Keratinocyte (primary cell): ENCODE measurements at places on chromosomes 11 and 22. TPM values are rescaled to one million over a fixed set of nuclear protein-coding genes. Genes with fewer than 3 reads are reported as not detected.

GRCh38 chr22:28379075-28379779, 300.4 kb downstream of the TTC28 start:
- DNase-seq = no peak
- H3K4me1 ChIP-seq = no peaks in the 10 kb centered on the region
- H3K27me3 ChIP-seq = no peaks in the 10 kb centered on the region
- no peak overlapping the region for H3K27ac ChIP-seq

DNA sequence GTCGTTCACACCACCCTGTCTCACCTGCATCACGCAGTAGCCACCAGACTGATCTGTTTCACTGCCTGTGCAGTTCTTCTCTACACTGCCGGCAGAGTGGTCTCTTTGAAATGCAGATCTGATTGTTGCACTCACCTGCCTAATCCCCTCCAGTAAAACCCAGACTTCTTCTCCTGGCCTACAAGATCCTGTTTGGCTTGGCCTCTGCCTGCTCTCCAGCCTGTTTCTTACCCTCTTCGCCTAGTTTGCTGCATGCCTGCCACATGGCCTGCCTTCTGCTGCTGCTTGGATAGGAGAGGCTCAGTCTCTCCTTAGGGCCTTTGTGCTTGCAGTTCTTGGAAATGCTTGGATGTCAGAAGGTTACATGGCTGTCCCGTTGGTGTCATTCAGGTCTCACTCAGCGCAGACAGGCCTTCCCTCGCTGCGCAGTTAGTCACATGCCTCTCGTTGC, 42.0 kb downstream of the PACS1 start:
- peaks cover 40% of the 10 kb centered on the region for H3K4me1 ChIP-seq
- H3K27ac ChIP-seq = peak overlapping the region; percentile 88
- no peak for DNase-seq
- H3K27me3 ChIP-seq = no peaks in the 10 kb centered on the region

DNA sequence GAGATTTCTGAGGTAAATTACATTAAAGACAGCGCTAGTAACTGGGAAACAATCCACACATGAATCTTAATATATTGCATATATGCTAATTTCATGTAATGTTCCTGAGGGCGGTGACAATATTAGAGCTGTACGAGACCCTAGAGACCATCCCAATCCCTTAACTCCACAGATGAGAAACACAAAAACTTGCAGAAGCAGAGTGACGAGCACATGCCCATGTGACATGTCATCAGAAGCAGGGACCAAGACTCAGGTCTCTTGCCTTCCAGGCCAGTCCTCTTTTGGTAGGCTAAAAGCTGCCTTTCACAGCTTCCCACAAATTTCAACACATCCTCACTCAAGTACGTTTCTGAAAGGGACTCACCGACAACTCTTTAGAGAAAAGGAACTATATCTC, 11.8 kb downstream of the MAPK1 start:
- no peak overlapping the region for H3K4me3 ChIP-seq
- H3K36me3 ChIP-seq = no peaks in the 10 kb centered on the region
- DNase-seq = no peak
- no peaks in the 10 kb centered on the region for H3K27me3 ChIP-seq

- no peaks in the 10 kb centered on the region for H3K27me3 ChIP-seq
- H3K4me3 ChIP-seq = no peak overlapping the region
- H3K4me1 ChIP-seq = peaks cover 14% of the 10 kb centered on the region
- H3K36me3 ChIP-seq = peaks cover 6% of the 10 kb centered on the region
- no peak for DNase-seq
Measured at GRCh38 chr11:12526789-12527188, 147.4 kb upstream of the TEAD1 start.

DNA sequence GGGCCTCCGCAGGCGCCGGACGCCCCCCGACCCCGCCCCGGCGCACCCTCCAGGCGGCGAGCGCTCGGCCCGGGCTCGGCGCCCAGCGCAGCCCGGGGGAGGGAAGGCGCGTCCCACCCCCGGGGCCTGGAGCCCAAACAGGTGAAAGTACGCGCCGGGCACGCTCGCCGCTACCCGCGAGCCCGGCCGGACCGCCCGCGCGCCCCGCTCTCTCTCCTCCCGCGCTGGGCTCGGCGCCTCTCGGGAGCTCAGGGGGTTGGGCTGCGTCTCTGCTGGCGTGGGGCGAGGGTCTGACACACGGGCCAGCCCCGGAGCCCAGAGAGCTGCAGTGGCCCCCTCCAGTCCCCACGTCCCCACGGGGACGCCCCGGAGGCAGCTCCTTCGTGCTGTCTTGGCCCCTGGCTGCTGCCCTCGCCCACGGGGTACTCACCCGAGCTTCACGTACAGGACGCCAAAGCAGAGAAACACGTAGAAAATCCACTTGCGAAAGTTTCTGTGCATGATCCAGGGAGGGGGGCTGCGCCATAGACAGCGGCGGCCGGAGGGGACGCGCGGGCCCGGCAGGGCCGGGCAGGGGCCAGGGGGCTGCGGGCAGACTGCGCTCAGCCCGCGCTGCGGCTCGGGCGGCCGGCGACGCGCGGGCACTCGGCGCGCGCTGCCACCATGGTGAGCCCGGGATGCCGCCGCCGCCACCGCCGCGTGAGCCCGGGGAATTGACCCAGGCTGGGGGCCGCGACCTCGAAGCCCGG, 534 bp downstream of the WNT7B start:
- H3K36me3 ChIP-seq = no peaks in the 10 kb centered on the region
- peaks cover 27% of the 10 kb centered on the region for H3K4me1 ChIP-seq
- no peak for DNase-seq
- H3K27ac ChIP-seq = no peak overlapping the region
- peak overlapping the region; percentile 51 for H3K4me3 ChIP-seq
- H3K27me3 ChIP-seq = peaks cover 36% of the 10 kb centered on the region

DNA sequence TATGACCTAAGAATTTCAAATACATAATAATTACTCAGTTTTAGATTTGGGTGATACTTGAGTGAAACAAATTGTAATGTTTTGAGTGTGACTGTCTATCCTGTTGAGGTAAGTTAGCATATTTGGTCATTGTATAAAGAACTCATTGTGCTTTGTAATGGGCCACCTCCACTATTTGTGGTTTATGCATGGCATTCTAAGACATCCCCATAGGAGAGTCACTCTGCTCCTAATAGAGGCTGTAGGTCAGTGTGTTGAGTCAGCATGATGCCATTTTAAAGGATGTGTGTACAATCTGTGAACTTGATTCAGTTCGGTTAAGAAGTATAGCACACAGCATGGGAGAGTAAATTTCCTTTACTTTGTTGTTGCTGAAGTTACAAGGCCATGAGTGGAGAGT, 1112.4 kb downstream of the JRKL start:
- H3K27me3 ChIP-seq = no peaks in the 10 kb centered on the region
- no peak for DNase-seq
- H3K4me3 ChIP-seq = no peak overlapping the region
- no peak overlapping the region for H3K27ac ChIP-seq

LMO1 gene
- polyA plus RNA-seq = 0.08 to 0.18 TPM in 2 of 3 replicates, not detected in the other

TRIM22 gene
- 86.0 to 119 TPM (median 117 TPM) in 3 replicates for polyA plus RNA-seq

MMP27 gene
- not detected in 3 replicates for polyA plus RNA-seq

OR8I2 gene
- polyA plus RNA-seq = not detected in 3 replicates
